ENCODE measurements at places on chromosomes 3 and 15.

GRCh38 chr3:129502641-129503408 lies 25.6 kb upstream of the RHO start:
- no peak for DNase-seq

- peak; percentile 9 for DNase-seq
Measured at GRCh38 chr15:52362497-52362896, 66.9 kb upstream of the MYO5C start.

GRCh38 chr15:67548236-67548852 lies 5.8 kb downstream of the MAP2K5 start:
- no peak for DNase-seq

GRCh38 chr3:43012174-43012573 lies 33.1 kb downstream of the GASK1A start:
- DNase-seq: no peak

GRCh38 chr3:179942553-179943075 lies 94.1 kb downstream of the PEX5L start:
- no peak for DNase-seq

GRCh38 chr3:188578576-188579363 lies 424.8 kb downstream of the LPP start:
- peak; percentile 58 for DNase-seq

- no peak for DNase-seq
Measured at GRCh38 chr3:141380987-141381386, 12.7 kb downstream of the ZBTB38 start.

DNA sequence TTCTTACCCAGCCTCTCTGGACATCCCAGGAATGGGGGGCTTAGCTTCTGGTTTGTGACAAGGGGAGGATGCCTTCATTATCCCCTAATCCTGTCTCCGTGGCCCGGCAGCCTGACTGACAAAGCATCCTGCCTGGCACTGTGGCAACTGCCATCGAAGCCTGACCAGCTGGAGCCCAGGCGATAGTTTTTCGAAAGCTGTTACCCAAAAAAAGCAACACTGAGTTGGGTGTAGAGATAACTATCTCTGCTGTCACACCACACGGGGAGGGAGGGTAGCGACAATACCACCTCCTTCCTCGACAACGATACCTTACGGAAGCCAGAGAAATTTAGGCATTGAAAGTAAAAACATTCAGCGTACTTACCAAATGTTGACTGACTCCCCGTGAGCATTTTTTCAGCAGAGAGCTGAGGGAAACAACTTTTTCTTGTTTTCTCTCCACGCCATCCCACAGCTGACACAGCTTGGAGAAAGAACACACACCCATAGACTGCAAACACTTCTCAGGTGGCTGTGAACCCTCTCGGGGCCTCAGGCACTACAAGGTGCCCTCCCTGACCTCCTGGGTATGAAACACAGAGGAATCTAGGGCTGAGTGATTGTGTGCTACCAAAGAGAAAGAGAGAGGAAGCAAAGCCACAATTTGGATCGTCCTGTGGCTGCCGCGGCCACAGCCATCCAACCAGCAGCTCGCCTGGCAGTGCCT lies 361.9 kb upstream of the ICE2 start:
- DNase-seq: no peak

DNA sequence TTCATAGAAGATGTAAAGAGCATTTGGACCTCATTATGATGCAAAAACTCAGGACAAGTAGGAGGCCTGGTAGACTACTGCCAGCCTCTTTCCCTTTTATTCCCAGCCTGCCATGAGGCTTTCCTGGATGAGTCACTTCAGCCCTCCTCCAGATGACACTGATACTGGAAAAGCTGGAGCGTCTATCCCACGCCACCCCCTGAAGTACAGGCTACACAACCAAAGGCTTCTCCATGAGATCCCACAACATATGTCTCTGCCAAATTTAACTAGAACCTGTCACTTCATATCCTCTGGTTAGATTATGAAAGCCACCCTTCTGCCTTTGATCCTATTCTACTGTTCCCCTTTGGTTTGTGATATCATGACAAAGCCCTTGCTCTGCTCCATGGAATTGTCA lies 56.1 kb upstream of the CPNE4 start:
- DNase-seq: no peak

DNA sequence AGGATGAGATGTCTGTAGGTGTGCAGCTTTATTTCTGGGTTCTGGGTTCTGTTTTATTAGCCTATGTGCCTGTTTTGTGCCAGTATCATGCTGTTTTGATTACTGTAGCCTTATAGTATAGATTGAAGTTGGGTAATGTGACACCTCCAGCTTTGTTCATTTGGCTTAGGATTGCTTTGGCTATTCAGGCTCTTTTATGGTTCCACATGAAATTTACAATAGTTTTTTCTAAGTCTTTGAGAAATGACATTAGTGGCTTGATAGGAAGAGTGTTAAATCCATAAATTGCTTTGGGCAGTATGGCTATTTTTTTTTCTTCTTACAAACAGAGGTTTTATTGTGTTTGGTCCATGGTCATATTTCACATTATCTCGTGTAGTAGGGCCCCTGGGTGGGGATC lies 285.8 kb upstream of the GADL1 start:
- no peak for DNase-seq

DNA sequence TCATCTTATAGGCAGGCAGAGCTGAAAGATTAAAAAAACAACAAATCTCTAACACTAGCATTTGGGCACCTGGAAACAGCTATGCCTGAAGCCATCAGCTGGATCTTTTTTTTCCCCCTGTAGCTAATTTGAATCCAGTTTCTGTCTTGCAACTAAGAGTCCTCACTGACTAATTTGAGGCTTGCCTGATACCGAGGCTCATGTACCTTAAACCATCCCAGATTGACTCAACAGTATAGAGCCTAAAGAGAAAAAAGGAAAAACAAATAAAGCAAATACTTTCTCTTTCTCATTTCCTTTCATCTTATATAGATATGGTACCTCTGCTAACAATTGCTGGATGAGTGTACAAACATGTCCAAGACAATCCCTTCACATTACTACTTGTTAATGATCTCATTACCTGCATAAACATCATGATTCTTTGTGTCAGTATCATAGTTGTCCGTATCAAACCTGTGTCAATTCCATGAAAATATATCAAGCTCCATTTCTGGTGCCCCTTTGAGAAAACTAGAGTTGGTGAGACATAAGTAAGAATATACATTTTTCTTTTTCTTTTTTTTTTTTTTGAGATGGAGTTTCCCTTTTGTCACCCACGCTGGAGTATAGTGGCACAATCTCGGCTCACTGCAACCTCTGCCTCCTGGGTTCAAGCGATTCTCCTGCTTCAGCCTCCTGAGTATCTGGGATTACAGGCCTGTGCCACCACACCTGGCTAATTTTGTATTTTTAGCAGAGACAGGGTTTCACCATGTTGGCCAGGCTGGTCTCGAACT lies 43.1 kb downstream of the BHLHE40 start:
- no peak for DNase-seq

GRCh38 chr3:153069598-153070510 lies 92.2 kb upstream of the RAP2B start:
- no peak for DNase-seq

- no peak for DNase-seq
Measured at GRCh38 chr3:26622621-26623418, at the start of gene LRRC3B. Gene LRRC3B, plus strand, starts transcription at chr3:26622772. Its CDS starts 86,901 bp downstream, at chr3:26709673.

DNA sequence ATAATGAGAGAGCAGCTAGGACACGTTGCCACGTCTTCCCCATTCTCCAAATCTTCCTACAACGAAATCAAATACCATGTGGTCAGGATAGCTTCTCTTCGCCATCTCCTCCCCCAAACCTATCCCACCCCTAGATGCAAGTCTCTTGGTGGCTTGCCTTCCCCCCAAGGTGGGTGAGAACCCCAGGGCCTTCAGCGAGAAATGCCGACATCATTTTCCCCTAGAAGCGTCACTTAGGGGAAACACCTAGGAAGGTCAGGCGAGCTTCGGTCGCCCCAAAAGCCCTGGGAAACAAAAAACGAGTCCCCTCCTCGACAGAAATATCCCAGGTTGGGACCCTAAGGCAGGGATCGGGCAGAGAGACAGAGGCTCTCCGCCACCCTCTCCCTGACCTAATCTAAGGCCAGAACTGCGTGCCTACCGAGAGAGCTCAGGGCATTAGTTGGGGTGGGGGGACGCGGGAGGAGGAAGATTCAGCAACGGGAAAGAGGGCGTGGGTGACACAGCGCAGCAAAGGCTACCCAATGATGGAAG lies 502 bp downstream of the DPH3 start:
- no peak for DNase-seq

- DNase-seq: no peak
Measured at GRCh38 chr3:42745291-42745745, 27.7 kb downstream of the CCDC13 start.

- no peak for DNase-seq
Measured at GRCh38 chr3:59839283-59839682, 789.5 kb upstream of the CFAP20DC start.

DNA sequence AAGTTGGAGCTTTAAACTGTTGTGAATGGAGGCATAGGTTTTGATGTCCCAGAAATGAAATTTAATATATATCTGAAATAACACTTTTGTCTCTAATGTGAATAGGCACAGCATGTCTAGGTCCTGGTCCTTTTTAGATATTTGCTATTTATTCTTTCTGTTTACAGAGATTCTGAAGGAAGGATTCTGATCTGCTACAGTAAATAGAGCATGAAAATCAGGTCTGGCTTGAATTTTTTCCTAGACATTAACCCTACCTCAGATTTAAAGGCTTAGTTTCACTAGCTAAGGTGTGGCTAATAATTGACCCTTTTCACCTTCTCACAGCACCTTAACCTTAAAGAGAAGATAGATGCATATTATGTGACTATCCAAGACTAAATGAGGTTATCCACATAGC lies 48.0 kb upstream of the SYNPR start:
- no peak for DNase-seq

DNA sequence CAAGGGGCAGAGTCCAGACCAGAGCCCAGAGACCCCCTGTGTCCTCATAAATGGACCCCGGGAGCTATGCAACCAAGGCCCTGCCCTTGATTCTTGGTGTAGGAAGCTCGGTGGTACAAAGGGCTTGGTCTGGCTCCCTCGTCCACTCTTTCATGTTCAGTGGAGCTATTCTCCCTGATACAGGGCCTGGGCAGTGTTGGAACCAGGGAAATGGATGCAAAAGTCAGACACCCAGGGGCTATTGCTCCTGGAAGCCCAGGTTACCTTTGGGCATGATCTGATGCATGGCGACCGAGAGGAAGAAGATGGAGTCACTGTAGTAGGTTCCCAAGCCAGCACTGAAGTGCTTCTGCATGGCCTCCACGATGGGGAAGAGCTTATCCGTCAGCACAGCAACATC lies 44.5 kb downstream of the XXYLT1 start:
- no peak for DNase-seq

GRCh38 chr3:16448639-16449070 lies 64.8 kb downstream of the RFTN1 start:
- peak; percentile 48 for DNase-seq

- DNase-seq: no peak
Measured at GRCh38 chr3:197117114-197117513, 87.5 kb upstream of the MELTF start.

- no peak for DNase-seq
Measured at GRCh38 chr3:83877910-83878309, 1080.9 kb upstream of the CADM2 start.
